Neuronal stem cell (in vitro differentiated cells): ENCODE measurements at places on chromosomes 13 and 19.

- DNase-seq: no peak
Measured at GRCh38 chr19:4454747-4455718, 2.6 kb downstream of the UBXN6 start.

GRCh38 chr19:5262721-5263120 lies 77.9 kb downstream of the PTPRS start:
- no peak for DNase-seq

DNA sequence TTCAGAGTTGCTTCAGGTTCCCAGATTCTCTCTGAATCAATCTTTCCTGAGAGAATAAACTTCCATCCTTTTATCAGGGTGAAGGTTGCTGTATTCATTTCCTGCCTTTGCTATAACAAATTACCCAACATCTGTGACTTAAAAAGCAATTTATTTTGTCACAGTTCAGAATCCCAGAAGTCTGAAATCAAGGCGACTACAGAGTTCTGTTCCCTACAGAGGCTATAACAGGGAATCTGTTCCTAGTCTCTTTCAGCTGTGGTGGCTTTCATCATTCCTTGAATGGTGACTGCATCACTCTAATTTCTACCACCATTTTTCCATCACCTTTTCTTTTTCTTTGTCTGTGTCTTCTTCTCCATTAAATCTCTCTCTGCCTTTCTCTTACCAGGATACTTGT lies 459.3 kb upstream of the PRR20A start:
- no peak for DNase-seq

GRCh38 chr13:51608857-51609406 lies 24.7 kb downstream of the WDFY2 start:
- no peak for DNase-seq

GRCh38 chr13:62551588-62551987 lies 1135.9 kb upstream of the PCDH20 start:
- DNase-seq: no peak
